ENCODE measurements at places on chromosomes 3 and 15. TPM values are rescaled to one million over a fixed set of nuclear protein-coding genes. Genes with fewer than 3 reads are reported as not detected.

DNA sequence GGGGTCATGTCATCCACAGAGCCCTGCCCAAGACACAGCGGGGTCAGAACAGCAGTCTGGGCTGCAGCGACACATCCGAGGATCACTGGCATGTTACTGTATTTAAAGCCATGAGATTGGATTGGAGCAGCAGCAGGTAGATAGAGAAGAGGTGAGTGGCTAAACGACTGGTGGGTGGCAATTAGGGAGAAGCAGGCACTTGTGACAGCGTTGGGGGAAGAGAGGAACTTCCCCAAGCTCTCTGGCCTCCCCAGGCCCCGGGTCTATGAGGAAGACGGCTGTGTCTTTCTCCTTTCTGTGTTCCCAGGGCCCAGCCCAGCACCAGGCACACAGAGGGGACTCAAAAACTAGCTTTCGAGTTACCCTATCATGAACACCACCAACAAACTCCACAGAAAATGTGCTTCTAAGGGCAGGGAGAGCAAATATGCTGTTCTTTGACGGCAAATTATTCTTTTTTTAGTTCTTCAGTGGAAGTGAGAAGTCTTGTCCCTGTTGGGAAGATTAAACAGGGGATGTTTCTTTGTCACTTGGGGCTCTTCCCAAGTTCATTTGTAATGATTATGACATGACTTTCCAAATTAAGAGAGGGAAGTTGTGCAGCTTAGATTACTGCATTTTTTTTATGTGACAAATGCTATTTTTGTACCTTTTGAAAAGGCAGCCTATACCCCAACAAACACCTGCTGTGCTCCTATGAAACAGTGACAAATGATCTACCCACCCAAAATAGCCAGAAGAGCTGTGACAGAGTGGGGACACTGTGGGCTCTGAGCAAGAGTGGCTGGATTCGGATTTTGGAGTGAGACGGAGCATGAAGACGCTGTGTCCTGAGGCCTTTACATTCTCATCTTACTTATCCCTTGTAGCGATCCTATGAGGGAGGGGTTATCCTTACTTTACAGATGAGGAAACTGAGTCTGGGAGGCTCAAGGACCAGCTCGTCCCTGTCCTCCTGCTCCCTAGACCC, 7.2 kb upstream of the SYNM start:
- no peak for DNase-seq

PLXNA1 gene
- total RNA-seq = 3.0 TPM

ZBTB47 gene
- not detected for total RNA-seq

CCDC80 gene
- 0.28 TPM for total RNA-seq
